ENCODE measurements at places on chromosomes 4 and X.

DNA sequence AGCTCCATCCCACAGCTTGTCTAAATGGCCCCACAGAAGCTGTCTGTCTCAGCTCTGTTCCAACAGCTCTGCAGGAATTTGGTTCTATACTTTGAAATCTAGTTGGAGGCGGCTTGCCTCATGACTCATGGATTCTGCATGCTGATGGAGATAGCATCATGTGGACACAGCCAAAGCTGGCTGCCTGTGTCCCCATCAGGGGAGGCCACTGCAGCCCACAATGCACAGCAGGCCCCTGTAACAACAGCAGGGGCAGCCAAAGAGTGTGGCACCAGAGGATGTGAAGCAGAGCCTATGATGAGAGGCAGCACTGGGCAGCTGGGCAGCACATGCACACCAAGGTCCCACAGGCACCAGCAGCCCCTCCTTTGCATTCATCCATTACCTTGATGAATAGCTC is 67.2 kb downstream of the DCAF12L1 start:
- DNase-seq: no peak

DNA sequence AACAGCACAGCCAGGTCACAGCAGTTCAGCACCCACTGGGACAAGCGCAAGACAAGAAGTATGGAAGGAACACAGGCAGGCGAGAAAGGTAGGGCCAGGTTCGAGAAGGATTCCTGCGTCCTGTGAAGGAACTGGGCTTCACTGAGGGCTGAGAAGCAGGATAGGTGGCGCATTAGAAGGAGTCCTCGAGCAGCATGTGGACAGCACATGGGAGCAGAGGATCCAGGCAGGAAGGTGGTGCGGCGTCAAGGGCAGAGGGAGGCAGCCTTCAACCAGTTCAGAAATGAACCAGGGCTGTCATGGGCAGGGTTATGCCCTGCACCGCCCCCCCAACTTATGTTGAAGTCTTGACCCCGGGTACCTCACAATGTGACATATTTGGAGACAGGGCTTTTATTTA is 30.8 kb upstream of the LAP3 start:
- DNase-seq: no peak

- no peak for DNase-seq
Observed at GRCh38 chr4:48542888-48543287, 52.8 kb downstream of the ZAR1 start.

GRCh38 chr4:136651278-136651667 is 881.0 kb downstream of the PCDH18 start:
- no peak for DNase-seq

GRCh38 chr4:159451006-159451405 is 348.1 kb downstream of the RAPGEF2 start:
- no peak for DNase-seq

DNA sequence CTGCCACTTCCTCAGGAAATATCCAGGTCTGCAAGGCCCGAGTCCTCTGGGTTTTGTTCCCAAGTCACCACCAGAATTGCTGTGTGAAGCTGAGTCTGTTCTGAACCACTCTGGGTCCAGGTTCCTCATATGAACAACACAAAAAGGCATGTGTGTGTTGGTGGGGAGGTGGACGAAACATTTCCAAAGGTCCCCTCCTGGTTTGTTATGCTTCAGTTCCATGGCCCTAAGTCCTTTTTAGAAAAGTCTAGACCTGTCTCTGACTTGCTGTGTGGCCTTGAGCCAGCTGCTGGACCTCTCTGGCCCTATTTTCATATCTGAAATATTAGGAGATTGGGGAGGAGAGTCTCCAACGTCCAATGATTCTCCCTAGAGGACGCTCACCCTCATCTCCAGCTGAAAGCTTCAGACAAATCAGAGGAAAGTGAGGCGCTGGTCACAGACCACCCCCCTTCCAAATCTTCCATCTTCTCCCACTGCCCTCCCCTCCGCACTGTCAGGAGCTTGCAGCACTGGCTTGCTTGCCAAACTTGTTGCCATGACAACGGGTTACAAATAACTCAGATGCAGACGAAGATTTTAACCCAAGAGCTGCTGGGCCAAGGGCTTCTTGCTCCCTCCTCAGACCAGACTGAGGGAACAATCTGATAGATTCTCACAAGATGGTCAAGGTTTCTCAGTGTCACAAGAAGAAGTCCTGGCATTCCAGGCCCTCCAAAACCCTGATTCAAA is 64.5 kb downstream of the SMC1A start:
- DNase-seq: no peak

DNA sequence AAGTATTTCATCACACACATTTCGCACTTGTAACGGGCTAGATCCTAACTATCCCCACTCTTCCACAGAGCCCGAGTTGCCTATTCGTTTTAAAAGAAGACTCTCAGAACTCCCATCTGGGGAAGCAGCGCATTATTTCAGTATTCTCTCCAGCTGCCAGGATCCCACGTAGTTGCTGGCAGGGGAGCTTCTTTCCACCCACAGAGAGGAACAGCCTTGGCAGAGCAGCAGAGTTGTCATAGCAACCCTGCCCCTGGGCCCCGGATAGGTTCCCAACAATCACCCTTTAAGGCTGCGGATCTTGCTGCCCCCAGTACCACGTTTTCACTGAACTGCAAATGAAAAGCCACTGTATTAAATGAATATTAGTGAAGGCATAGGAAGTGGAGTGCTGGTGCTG is 106.7 kb downstream of the GPM6A start:
- no peak for DNase-seq

DNA sequence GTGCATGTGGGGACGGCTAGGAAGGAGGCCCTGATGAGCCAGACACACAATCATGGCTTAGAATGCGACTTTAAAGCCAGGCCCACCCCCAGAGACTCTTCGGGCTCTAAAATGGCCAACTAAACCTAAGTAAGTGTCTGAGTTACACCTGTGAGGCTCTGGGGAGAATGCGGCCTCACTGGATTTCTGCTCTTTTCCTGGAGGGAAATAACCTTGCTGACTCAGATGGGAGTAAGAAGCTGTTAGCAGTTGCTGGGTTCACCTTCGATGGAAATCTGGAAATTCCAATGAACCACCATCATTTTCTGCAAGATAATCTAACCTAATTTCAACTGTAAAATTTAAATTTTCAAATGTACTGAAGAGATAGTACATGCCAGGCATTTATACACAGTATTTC is 97.6 kb upstream of the MAML3 start:
- DNase-seq: no peak

DNA sequence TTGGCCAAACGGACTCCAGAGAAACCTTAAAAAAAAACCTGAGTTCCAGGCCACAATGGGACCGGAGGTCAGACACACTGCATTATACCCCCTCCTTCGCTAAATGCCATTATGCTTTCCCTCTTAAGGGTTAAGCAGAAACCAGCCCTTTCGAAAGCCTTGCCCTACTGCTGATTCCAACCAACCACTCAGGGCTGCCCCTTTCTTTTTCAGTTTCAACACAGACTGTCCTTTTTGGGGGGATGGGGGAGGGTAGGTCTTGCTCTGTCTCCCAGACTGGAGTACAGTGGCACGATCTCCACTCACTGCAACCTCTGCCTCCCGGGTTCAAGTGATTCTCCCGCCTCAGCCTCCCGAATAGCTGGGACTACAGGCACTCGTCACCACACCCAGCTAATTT is 49.5 kb upstream of the MAN2B2 start:
- no peak for DNase-seq

GRCh38 chr4:8558080-8558960 is 21.9 kb upstream of the GPR78 start:
- no peak for DNase-seq

- DNase-seq: no peak
Observed at GRCh38 chr4:33924811-33925210, 2319.5 kb downstream of the ARAP2 start.

GRCh38 chrX:72027024-72027913 is 104.4 kb downstream of the RTL5 start:
- no peak for DNase-seq

- DNase-seq: no peak
Observed at GRCh38 chrX:83845397-83845796, 15.5 kb upstream of the CYLC1 start.

DNA sequence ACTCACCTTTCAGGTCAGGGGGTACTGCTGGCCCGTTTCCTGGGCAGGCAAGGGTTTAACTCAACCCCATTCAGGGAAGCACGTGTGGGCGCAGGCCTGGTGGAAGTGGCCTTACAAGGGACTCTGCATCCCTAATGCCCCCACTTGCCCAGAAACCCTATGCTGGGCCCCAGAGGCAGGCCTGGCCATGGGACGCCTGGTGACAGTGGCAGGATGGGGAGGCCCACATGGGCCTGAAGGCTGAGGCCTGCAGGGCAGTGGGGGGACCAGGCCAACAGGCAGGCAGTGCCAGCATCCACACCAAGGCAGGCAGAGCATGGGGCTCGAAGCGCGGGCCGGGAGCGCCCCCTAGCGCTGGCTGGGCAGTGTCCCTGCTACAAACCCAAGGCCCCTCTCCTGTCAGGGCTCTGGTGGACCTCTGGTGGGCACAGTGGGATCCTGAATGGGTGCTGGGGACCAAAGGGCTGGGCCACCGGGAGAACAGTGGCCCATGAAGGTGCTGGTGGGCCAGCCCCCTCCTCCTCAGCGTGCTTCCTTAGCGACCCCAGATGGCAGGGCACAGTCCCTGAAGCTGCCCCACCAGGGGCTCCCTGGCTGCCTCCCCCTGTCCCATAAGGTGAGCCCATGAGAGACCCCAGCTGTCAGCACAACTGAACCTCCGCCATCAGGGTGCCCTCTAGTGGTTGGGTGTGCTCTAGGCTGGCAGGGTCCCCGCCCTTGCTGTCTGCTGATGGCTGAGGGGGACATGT is 16.8 kb downstream of the FGFR3 start:
- DNase-seq: peak; percentile 79

- DNase-seq: no peak
Observed at GRCh38 chr4:110533940-110534339, 58.0 kb downstream of the ENPEP start.

- no peak for DNase-seq
Observed at GRCh38 chr4:101960431-101960830, 169.9 kb downstream of the BANK1 start.

DNA sequence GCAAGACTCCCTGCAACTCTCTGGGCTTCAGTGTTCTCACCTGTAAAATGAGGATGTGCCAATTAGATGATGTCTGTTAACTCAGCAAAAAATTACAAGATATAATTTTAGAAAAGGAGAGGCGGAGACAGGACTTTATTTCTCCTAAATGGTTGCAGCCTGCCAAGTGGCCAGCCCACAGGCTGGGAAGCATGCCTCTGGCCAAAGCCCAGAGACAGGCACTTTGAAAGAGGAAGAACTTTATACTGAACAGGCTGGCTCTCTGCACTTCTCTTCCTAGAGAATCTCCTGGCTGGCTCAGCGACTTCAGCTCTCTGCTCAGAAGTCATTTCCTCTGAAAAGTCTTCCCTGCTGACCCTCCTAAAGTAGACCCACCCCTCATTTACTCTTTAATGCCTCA is 3.7 kb downstream of the PRDM5 start:
- no peak for DNase-seq

DNA sequence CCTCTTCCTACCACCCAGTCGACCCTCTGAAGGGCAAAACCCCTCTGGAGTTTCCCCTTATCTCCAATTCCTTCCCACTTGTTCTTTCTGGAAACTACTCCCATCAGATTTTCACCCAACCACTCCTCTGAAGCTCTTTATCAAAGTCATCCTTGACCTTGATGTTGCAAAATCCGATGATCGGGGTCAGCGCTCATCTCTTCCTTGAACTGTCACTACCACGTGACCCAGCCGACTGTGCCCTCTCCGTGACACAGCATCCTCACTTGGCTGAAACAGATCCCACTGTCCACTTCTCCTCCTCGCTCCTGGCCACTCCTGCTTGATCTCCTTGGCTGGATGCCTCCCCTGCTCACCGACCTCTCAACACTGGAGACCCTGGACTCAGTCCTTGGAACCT is 1.1 kb downstream of the CFAP99 start:
- DNase-seq: no peak

- no peak for DNase-seq
Observed at GRCh38 chrX:116321711-116322110, 114.7 kb upstream of the SLC6A14 start.

GRCh38 chr4:174262624-174263444 is 20.6 kb downstream of the FBXO8 start:
- DNase-seq: no peak

DNA sequence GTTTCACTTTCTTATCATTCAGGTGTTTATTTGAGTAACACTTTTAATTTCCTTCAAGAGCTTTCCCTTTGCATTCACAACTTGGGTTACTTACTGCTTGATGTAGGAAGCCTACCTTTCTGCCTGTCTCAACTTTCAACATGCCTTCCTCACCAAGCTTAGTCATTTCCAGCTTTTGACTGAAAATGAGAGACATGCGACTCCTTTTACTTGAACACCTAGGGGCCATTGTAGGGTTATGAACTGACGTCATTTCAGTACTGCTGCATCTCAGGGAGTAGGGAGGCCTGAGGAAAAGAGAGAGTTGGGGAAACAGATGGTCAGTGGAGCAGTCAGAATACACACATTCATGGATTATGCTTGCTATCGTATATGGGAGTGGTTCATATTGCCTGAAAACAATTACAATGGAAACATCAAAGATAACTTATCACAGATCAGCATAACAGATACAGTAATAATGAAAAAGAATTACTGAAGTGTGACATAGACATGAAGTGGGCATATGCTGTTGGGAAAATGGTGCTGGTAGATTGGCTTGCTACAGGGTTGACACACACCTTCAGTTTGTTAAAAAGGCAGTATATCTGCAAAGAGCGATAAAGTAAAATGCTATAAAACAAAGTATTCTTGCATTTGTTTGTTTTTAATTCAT is 25.7 kb downstream of the USP53 start:
- DNase-seq: no peak

GRCh38 chr4:179325181-179325580 is 1882.9 kb upstream of the AGA start:
- DNase-seq: no peak

- no peak for DNase-seq
Observed at GRCh38 chr4:113708250-113708649, 53.3 kb downstream of the CAMK2D start.

GRCh38 chr4:54632537-54632936 is 25.2 kb upstream of the KIT start:
- DNase-seq: no peak

- no peak for DNase-seq
Observed at GRCh38 chr4:163726641-163727040, 232.2 kb downstream of the TMA16 start.

GRCh38 chr4:146900295-146900694 is 45.4 kb downstream of the TTC29 start:
- no peak for DNase-seq

DNA sequence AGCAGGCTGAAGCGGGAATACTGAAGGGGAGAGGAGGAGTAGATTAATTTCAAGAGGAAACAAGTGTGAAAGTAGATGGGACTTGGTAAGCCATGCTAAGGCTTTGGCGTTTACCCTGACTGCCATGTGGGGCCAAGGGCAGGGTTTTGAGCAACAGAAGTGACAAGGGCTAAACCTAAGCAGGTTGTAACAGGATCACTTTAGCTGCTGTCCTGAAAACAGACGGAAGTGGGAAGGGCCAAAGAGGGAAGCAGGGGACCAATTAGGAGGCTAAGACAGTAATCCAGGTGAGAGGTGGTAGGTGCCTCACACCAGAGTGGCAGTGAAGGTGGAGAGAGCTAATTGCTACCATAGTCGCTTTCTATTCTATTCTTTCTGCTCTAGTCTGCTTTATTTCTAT is 166.5 kb downstream of the PJA1 start:
- DNase-seq: no peak
